ENCODE measurements at places on chromosomes 5 and 9. TPM values are rescaled to one million over a fixed set of nuclear protein-coding genes. Genes with fewer than 3 reads are reported as not detected.

The UGT3A2 gene
- total RNA-seq = not detected

The PCDHA1 gene
- 0.09 TPM for total RNA-seq

The ANKRD20A1 gene
- total RNA-seq = 0.27 TPM

The LMAN2 gene
- total RNA-seq = 116 TPM

The PSAT1 gene
- 308 TPM for total RNA-seq

The TMEM215 gene
- total RNA-seq = not detected

The SLC34A1 gene
- total RNA-seq = not detected

The STPG3 gene
- total RNA-seq = not detected

The FOXD4L6 gene
- not detected for total RNA-seq

The CNTLN gene
- total RNA-seq = 25.8 TPM

The LCN2 gene
- total RNA-seq = not detected

The TRMO gene
- 15.7 TPM for total RNA-seq

The BRD8 gene
- total RNA-seq = 314 TPM
